ENCODE measurements at places on chromosomes 7 and 10.

DNA sequence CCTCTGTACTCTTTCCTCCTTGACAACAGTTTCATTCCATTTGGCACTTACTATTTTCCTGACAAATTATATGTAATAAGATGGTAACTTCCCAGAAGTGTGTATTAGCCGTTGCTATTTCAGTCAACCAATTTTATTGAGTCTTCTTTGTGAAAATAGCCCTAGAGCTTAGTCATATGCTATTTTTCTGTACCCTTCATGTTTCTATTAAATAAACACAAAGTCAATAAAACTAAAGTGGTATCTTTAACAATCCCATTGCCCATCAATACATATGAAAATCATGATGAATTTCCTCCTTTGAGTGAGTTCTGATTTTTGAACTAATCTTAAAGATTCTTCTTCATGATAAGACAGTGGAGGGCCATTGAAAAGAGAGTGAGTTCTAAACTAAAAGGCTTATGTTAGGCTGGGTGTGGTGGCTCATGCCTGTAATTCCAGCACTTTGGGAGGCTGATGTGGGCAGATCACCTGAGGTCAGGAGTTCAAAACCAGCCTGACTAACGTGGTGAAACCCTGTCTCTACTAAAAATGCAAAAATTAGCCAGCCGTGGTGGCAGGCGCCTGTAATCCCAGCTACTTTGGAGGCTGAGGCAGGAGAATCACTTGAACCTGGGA lies 5.9 kb upstream of the MYPN start:
- no peak for ATAC-seq

DNA sequence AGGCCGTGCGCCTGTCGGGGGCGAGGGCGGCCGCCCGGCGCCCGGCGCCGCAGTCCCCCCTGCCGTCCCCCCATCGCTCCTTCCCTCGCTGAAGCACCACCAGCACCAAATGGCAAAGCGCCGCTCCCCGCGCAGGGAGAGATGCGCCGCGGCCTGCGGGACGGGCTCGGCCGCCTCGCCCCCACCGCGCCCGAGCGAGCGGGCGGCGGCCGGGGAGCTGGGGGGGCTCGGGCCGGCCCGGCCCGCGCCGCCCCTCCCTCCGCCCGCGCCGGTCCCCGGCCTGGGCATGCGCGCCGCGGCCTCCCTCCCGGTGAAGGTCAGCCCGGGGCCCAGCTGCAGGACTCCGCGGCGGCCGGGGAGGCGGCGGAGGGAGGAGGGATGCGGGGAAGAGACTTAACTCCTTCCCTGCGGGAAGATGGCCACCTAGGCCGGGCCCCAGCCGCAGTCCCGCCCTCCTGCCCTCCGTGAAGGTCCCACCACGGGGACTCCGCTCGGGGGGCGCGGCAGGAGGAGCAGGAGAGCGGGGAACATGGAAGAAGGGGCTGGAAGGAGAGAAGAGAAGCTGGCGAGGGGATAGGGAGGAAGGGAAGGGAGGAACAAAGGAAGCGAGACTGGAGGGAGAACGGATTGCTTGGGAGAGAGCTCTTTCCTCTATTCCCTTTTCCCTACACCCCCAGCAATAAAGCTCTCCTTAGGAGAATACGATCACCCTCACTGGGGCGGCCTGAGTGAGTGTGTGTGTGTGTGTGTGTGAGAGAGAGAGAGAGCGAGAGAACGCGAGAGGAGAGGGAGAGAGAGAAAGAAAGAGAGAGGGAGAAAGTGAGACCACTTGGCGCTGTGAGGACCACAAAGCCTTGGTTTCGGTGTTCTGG lies 3.4 kb upstream of the SMARCD3 start:
- ATAC-seq = peak; percentile 70

DNA sequence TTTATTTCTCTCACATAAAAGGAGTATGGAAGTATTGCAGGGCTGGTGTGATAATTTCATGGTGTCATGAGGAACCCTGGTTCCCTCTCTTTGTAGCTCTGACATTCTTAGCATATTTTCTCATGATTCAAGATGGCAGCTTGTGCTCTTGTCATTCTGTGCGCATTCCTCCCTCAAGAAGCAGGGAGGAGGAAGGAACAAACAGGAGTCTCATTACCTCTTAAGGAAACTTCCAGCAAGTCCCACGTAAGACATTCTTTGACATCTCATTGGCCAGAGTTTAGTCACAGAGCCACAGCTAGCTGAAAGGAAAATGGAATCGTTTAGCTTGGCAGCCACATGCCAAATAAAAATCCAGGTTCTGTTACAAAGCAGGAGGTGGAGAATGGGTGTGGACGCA lies 546.8 kb downstream of the LRMDA start:
- no peak for ATAC-seq

- ATAC-seq = peak; percentile 36
These were observed 23.2 kb downstream of the UPF2 start for GRCh38 chr10:12019283-12019971.

GRCh38 chr7:72925546-72926120 lies 738 bp downstream of the POM121 start:
- no peak for ATAC-seq

DNA sequence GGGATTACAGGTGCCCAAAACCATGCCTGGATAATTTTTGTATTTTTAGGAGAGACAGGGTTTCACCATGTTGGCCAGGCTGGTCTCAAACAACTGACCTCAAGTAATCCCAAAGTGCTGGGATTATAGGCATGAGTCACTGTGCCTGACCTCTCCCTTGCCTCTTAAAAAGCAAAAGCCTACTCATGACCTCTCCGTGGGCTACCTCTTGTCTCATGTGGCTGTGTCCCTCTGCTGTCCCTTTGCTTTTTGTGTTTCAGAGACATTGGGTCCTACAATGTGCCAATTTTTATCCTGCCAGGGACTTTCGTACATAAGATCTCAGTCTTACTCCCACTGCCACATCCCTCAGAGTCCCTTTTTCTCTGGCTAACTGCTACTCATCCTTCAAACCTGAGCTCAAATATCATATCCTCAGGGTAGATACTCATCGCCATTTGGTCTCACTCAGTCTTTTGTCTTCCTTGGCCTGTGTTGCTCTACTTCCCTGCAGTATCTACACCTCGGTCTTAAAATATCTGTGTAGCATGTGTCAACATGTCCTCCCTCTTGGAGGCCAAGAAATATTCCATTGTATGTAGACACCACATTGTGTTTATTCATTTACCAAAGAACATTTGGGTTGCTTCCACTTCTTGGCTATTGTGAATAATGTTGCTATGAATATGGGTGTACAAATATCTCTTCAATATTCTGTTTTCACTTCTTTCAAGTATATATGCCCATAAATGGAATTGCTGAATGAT lies 465.0 kb upstream of the KLF6 start:
- no peak for ATAC-seq

DNA sequence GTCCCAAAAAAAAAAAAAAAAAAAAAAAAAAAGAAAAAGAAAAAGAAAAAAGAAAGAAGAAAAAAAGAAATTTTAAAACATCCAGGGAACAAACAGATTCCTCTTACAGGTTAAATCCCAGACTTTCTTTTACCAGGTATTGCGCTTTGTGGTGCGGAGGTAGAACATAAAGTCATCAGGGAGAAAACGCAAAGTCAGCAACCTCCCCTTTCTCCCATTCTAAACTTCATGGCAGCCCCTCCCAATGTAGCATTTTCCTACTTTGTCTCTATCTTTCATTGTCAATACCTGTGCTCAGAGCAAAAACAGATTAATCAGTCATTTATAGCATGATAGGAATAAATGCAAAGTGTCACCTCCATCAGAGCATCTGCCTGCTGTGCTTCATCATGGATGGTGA lies 299.7 kb downstream of the SFMBT2 start:
- no peak for ATAC-seq

DNA sequence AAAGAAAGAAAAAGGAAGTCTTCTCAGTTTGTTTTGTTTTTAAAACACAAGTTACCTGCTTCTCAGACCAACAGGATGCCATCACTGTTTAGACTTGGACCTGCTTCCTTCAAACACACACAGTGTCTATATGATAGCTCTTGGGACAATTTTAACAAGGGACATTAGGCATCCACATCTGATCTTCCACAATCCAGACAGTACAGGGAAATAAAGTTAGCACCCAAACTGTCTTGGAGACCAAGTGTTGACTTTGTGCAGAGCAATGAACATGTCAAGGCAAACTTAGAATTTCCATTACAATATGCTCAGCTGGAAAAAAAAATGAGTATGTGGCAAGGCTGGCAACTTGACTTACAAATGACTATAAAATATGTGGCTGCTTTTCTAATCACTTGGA lies 80.9 kb downstream of the SGMS1 start:
- ATAC-seq = no peak

GRCh38 chr10:9382533-9382866 lies 1328.0 kb downstream of the GATA3 start:
- ATAC-seq = no peak

- ATAC-seq = no peak
These were observed 225.5 kb downstream of the SFMBT2 start for GRCh38 chr10:7185367-7185690.

- ATAC-seq = no peak
These were observed 418.1 kb downstream of the THSD7A start for GRCh38 chr7:11413901-11414300.

- no peak for ATAC-seq
These were observed 36.3 kb downstream of the FAM171A1 start for GRCh38 chr10:15334650-15335323.

- ATAC-seq = no peak
These were observed 7.4 kb upstream of the CREB3L2 start for GRCh38 chr7:138009350-138009653.

DNA sequence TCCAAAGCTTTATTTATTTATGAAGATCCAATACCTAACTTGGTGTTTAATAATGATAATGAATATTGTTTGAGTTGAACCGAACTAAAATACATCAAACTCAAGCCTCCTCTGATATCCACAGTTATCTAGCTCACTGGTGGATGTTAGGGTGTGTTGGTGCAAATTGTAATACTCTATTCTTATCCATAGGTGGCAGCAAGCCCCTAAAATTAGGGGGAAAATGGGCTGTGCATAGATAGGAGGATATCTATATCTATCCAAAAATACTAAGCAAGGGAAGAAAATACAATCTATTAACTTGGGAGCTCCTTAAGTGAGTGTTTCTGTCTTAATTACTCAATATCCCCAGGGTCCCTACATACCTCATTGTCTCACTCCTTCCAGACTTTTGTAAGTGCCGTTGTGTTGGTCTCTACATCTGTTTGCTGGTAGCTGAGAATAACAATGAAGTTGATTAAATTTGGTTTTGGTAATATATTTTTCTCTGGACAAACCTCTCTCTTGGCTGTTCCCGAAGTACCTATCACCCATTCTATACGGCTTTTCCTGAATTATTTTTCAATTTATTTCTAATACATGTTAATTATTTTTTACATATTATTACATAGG lies 55.0 kb upstream of the VWDE start:
- ATAC-seq = no peak

DNA sequence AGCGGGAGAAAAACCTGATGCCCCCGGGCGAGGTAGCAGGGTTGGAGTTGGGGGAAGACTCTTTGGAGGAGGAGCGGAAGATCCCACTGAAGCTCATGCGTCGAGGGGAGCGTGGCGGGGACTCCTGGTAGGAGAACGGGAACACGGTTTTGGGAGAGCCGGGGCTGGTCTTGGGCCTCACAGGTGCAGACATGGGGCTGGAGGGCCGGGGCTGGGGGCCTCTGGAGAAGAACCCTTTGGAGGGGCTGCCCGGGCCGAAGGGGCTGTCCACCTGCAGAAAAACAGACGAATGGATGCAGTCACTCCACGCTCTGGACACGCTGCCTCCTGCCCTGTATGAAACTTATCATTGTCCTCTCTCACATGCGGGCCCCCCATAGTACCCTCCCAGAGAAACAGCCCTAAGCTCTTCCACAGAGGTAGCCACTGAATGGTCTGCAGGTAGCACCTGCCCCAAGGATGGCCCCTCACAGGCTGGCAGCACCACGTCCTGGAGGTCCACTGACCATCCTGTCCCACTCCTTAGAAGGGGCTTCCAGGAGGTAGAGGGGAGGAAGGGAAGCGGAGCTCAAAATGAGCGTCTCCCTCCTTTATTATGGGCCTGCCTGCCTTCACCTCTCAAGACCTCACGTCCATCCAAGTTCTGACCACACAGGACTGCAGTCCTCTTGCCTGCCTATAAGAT lies 95.6 kb downstream of the PRKAG2 start:
- ATAC-seq = no peak

GRCh38 chr10:689452-690371 lies at the start of gene DIP2C:
DIP2C (minus strand) TSS chr10:689668; CDS start chr10:689578, 90 bp downstream.
- ATAC-seq = peak; percentile 91

GRCh38 chr10:78933828-78934531 lies 134.8 kb upstream of the ZMIZ1 start:
- ATAC-seq = no peak

GRCh38 chr7:36088966-36089365 lies 64.1 kb upstream of the EEPD1 start:
- ATAC-seq = no peak

- no peak for ATAC-seq
These were observed 42.9 kb downstream of the MKI67 start for GRCh38 chr10:128083191-128083895.

- no peak for ATAC-seq
These were observed 13.8 kb downstream of the PSAP start for GRCh38 chr10:71837098-71837827.

DNA sequence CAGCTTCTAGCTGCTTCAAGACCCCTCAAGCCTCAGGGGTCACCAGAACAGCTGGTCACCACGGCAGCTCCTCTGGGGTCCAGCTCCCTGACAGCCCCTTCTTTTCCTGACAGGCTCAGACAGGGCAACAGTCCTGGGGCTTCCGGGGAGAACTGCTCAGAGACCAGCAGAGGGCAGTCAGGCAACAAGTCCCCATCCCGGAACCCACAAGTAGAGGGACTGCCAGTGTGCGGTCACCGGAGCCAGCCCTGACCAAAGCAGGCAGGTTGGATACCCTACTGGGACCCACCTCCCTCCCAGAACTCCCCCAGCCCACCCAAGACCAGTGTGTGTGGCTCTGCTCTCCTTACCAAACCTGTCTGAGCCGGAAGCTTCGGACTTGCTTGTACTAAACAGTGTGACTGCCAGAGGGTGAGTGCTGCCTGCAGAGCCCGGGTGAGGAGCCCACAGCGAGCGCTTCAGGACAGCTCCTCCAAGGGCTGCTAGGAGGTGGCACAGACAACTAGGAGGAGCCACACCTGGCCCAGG lies 40.3 kb downstream of the YKT6 start:
- peak; percentile 84 for ATAC-seq

DNA sequence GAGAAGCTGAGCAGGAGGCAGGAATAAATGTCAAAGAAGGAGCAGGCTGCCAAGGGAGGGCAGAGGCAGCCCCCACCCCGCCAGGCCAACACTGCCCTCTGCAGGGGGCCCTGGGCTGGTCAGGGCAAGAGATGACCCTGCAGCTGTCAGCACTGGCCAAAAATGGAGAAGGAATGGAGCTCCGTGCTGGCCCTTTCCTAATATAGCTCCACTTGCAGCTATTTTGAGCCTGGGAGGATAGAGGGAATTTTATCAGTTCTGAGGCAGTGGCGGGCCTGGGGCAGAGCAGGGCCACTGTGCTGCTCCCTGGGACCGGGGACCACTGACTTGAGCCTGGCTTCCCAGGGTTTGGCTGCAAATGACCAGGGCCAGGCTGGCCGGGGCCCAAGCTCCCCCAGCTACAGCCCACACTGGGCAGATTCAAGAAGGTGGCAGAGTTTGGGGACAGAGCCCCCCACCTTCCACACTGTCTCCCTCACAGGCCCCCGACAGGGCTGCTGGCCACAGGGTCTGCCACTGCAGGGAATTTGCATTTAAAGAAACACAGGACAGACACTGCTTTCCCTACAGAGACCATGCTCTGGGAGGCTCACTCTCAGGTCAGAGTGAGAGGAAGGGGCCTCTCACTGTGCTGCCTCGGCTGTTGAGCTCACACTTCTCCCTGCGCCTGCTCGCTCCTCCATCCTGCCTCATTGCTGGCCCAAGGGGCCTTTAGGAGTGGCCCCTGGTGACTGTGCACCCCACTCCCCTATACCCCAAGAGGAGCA lies 16.2 kb downstream of the LDB3 start:
- ATAC-seq = peak; percentile 44
